NAMALWA (cell line): ENCODE measurements at places on chromosomes 2 and 18.

- DNase-seq = no peak
Observed at GRCh38 chr18:61655630-61656029, 237.2 kb downstream of the RNF152 start.

DNA sequence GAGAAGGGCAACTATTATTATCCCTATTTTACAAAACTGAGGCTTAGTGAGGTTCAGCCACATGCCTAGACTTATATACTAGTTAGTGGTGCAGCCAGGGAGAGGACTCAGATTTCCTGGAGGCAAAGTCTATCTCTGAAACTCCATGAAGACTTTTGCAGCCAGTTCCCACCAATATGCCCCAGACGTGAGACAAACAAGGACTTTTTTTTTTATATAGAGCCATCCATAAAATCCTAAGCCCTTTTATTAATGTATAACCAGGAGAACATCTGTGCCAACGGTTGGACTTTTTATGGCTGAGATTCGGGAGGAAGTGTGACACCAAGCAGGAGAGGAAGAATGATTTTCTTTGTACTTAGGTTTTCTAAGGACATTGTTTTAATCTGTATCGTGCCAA lies 29.9 kb downstream of the LIPG start:
- no peak for DNase-seq

- DNase-seq = no peak
Observed at GRCh38 chr2:240614391-240614790, 10.9 kb upstream of the GPR35 start.

DNA sequence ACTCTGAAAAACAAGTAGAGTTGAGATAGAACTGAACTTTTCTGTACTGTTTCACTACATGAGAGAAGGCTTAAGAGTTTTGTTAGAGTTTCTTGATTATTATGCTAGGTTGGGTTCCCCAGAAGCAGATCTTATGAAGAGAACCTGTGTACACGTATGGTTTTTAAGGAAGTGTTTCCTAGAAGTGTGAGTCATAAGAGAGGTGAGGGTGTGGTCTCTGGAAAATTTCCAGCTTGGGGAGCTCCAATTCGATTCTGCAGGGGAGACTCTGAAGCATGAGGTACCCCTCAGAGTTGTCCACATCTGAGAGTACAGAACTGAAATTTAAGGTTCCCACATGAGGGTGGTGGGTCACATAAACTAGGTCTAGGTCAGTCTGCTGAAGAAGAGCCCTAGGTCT lies 83.3 kb upstream of the MAP2 start:
- no peak for DNase-seq
